ENCODE measurements at places on chromosomes 12 and 14.

DNA sequence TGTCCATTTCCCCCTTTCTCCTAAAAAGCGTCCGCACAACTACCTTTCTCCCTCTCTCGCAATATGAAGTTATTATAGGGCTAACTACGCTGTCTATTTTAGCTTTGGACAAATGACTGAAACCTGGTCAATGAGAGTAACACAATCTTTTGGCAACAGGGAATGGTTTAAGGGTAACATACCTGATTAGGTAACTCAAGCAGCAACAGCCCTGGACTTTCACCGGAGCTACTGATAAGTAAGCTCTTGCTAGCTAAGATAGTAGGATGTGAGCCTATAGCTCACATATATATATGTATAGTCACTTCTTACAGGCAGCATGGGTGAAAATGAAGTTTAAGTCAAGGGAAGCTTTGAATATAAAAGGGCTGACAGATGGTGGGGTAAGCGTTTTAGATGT lies 313.0 kb downstream of the CEP128 start:
- DNase-seq = no peak

GRCh38 chr14:65336191-65336591 lies 76.3 kb upstream of the FUT8 start:
- DNase-seq = no peak

DNA sequence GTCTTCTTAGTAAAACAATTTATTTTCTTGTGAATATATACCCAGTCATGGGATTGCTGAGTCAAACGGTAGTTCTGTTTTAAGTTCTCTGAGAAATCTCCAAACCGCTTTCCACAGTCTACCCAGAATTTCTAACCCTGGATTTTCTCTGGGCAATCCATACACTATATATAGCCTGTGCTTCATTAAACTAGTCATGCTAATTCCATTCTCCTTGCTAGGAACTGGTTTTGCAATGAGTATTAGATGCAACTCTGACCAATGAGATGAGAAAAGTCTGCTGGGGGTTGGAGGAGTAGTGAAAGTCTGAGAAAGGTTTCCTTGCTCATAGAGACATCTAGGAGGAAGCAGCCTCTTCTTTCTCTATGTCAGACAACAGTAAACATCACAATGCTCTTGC lies 196.1 kb upstream of the CDKN3 start:
- DNase-seq = no peak

DNA sequence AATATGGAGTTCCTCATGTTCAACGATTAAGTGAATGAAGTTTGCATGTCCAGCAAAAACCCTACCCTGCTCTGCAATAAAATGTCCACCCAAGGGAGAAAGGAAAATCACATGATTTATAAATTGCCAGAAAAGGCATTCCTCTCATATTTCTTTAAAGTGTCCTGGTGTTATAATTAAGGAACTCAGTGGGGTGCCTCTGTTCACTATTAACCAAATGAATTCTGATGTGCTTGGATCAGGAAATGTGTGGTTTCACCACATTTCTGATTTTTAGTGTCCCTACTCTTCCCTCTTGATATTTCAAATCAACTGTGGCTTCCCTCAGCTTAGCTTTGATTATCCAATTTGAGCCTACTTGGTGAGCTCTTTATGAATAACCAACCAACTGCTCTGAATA lies 208.1 kb downstream of the PHLDA1 start:
- DNase-seq = no peak

GRCh38 chr12:53653595-53653994 lies 22.3 kb downstream of the ATP5MC2 start:
- DNase-seq = no peak

DNA sequence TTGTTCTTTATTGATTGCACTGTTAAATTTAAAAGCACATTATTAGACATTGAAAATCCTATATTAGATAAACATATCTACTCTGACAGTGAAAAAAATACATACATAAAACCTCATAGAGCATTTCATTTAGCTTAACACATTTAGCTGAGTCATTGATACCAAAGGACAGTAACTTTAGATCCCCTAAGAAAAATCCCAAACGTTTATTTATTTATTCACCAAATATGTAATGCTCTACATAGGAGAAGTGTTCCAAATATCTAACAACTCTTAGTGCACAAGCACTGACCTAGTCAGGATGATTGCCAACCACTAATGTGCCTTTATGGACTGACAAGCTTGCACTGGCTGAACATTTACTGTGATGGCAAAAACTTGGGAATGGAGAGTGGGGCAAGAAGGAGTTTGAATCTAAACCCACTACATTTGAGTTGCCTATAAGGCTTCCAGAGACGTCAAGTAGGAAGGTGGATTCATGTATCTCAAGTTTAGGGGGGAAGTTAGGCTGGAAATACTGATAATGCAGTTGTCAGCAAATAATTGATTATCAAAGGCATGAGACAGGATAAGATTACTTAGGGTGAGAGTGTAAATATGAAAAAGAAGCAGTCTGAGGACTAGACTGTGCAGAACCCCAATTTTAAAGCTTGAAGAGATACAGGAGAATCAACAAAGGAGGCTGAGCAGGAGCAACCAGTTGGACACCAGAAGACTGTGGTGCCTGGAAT lies 156.4 kb downstream of the PLCZ1 start:
- DNase-seq = no peak

DNA sequence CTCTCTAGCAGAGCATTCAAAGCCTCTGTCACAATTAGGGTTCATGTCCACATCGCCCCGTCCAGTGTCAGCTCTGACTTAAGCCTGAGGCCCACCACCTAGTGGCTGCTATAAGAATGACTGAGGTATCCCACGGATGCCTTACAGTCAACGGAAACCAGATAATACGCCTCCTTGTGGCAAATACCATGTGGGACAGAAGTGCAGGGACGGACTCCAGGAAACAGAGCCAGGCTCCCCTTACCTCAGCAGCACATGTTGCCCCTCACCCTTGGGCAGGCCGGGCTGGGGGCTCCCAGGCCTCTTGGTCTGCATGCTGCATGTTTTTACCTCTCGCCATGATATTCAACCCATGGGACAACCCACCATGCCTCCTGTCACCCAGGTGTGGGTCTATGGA lies 86.3 kb downstream of the VWF start:
- DNase-seq = peak; percentile 37

DNA sequence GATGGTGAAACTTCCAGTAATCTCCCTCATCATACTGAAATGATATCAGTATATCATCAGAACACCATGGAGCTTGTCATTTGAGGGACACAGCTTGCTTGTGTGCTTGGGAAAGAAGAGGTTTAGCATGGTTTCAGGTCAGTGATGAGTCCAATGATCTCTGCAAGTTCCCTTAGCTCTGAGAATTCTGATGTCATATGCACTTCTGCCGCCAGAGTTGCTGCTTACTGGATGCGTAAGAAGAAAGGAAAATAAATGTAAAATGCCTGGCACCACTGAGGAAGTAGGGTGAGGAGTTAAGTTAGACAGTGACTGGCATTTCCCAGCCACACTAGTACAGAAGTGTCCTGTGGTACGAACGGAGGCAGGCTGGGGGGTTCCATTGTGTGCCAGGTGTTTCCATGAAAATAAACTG lies 22.6 kb downstream of the PRKCH start:
- no peak for DNase-seq

DNA sequence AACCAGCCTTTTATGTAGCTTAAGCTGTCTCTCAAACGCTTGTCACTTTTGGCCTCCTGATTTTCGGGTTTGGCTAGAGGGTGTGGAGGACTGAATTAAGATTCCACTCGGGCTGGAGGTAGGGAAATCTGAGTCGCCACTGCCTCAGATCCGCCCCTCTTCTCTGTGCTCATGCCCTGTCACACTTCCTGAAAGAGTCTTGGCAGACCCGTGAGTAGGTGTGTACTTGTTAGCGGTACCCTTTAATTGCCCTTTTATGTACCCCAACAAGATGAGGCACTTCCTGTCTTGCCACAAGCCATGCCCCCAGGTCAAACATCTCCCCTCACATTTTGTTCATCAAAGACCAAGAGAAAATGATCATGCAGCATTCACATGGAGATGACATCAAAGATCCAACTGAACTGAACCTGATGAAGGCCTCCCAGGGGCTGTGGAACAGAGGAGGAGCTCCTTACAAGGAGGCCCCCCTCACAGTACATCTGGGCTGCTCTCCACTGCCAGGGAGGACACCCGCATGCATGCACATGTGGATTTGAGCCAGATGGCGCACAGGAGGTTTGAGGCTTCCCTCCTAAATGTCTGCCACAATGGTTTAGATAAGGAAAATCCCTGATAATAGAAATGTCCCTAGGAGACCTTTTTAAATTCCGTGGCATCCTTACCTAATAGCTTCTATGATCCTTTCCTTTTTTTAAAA lies 86.5 kb upstream of the CDKN3 start:
- DNase-seq = no peak

Data from right hindlimb (tissue), 1 donor.